ENCODE measurements at places on chromosomes 1 and 21.
A peak's percentile ranks its signal among the peaks of the same experiment; 100 is the strongest.

DNA sequence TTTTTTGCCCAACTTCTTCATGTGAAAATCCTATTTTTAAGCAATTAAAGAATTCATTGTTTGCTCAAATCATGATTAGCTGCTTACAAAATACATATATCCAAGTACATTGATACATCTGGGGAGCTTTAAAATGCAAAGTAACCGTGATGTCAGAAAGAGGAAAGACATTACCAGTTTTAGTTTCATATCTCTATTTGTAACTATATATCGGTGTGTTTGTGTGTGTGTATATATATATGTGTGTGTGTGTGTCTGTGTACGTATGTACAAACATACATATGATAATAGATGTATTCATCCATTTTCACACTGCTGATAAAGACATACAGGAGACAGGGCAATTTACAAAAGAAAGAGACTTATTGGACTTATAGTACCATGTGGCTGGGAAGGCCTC lies 310.1 kb downstream of the DPYD start:
- DNase-seq, result no peak

DNA sequence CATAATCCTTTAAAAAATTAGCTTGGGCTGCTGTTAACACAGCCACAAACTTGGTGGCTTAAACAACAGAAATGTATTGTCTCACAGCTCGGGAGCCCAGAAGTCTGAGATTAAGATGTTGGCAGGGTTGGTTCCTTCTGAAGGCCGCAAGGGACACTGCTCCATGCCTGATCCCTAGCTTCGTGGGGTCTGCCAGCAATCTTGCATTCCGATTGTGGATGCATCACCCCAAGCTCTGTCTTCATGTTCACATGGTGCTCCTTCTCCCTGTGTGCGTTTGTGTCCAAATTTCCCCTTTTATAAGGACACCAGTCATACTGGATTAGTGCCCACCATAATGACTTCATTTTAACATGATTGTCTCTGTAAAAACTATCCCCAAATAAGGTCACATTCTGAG lies 5.0 kb upstream of the HHIPL2 start:
- DNase-seq, result no peak

DNA sequence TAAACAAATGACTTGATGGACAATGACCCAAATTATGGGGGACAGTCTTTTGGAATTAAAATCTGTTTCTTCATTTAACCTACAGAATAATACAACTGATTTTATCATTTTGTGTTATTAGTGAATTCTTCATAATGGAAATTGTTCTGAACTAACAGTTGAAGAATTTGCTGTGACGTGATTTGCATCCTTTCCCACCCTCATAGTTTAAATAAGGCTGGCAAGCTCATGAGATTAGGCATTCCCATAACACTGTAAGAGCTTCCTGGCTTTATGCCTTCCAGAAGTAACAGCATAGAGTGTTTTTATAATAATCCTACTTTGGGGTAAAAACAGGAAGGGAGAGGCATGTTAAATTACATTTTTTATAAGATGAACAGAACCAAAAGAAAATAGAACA lies 95.7 kb downstream of the ATP6V1G3 start:
- DNase-seq, result peak; percentile 61

DNA sequence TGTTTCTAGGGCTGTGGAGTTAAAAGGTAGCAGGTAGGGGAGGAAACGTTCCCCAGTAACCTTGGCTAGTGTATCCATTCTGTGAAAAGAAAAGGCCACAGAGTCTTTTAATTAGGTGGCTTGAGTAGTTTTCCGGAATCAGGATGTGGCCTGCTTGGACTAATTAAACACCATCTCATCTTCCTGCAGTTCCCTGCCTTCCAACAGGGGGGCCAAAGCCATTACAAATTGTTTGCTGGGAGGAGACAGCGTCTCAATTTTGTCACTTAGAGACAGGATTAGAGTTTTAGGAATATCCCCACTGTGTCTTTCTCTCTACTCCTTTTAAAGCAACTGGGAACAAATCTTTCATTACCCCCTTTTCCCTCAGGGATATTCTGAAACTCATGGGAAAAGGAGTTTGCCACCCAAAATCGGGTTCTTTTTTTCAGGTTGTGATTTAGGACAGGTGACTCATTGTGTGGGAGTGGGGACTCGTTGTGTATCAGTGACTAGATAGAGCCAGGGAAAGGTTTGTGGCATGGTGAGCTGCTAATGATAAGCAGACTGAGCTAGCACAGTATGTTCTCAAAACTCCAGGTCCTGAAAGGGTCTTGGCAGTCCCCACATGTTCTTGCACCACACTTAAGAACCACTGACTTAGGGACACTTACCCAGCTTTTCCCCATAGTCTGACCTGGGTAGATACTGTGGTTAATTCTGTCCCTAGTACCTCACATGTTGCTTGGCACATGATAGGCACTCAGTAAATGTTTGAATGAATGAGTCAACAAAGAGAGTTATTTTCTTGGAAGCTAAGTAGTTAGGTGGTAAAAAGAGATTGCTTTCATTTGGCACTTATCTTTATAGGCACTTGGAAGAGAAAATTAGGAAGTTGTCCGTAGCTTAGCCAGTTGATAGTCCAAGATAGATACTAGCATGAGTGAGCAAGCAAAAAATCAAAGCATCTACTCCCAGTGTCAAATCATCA lies 22.5 kb downstream of the INTS3 start:
- peak; percentile 66 for DNase-seq

DNA sequence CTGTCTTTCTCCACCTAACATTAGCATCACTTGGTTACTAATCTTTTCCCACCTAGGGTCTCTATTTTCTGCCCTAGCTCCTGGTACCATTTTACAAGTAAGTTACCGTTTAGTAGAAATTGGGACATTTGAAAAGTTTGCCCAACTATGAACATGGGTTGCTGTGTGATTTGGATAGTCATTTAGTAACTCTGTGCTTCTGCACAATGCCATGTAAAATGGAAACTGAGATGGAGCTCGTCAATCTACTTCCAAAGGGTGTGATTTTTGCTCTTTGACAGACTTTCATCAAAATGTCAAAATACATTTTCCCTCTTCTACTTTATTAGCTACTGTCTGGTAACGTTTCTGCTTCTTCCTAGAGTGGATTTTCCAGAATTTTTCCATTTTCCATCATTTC lies 381.5 kb upstream of the B3GALT2 start:
- no peak for DNase-seq

- peak; percentile 10 for DNase-seq
Observed at GRCh38 chr1:77282187-77282865, 507 bp downstream of the AK5 start.

GRCh38 chr1:74464037-74464436 lies 48.4 kb downstream of the LRRC53 start:
- no peak for DNase-seq

All from amniotic epithelial cell (primary cell).